ENCODE measurements at places on chromosomes 3 and 15.

DNA sequence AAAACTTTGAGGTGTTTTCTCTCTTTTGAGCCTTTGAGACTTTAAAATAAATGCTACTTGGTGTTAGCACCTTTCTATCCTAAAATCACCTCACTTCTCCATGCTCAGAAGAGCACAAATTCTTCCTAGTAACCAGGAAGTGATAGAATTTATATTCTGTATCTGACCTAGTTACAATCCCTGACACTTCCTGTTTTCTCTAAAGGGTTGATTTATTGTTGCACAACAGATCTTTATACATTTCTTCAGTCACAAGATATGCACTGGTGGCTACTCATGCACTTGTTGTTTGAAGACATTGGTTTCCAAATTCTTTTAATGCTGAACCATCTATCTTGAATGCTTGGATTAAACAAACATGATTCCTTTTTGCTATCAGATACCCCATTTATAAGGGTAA, 47.2 kb upstream of the CNTN3 start:
- DNase-seq, result no peak

GRCh38 chr3:127013181-127013580, 30.3 kb downstream of the PLXNA1 start:
- DNase-seq, result no peak

DNA sequence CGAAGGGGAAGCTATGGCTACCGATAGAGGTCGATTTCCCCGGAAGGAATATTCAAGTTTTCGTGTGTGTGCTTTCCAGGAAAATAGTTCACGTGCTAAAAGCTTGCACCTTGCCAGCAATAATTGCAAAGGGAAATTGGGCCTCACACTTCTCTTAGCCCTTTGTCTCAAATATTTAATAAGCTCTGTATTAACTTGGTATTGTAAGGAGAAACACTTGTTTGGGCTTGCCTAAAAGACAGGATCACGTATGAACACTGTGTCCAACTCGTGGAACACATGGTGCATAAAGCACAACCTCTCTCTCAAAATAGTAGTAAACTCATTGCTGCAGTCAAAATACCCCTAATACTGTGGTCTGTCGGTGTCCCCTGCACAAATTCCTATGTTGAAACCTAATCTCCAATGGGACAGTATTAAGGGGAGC, 352 bp upstream of the TMF1 start:
- no peak for DNase-seq

DNA sequence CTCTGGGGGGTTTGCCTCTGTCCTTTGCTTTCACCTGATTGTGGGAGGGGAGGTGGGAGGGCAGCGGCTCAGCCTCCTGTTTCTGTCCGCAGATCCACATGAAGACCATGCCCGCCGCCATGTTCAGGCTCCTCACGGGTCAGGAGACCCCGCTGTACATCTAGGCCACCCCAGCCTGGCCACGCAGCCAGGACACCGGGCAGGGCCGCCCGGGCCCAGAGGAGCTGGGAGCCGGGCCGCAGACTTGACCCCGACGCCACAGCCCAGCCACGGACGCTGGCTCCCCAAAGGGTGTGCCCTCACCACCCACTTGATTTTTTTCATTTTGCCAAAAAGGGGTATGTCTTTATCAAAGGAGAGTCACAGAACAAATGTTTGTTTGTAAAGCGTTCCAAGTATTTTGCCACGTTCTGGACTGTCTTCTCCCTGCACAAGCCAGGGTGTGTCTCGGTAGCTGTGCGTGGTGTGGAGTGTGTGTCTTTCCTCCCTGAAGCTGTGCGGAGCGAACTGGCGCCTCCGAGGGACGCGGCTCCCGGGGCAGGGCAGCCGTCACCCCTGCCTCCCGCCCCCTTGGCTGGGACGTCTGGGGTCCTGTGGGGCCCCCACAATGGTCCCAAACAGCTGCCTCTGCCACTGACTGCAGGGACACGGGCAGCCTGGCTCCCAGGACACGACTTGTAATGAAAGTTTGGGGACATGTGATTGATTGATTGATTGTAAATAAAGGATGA, 152.5 kb downstream of the NSMCE3 start:
- DNase-seq, result no peak

- no peak for DNase-seq
Observed at GRCh38 chr15:36970522-36970921, 129.8 kb downstream of the MEIS2 start.

GRCh38 chr15:26838742-26839460, 28.0 kb upstream of the GABRA5 start:
- peak; percentile 19 for DNase-seq

DNA sequence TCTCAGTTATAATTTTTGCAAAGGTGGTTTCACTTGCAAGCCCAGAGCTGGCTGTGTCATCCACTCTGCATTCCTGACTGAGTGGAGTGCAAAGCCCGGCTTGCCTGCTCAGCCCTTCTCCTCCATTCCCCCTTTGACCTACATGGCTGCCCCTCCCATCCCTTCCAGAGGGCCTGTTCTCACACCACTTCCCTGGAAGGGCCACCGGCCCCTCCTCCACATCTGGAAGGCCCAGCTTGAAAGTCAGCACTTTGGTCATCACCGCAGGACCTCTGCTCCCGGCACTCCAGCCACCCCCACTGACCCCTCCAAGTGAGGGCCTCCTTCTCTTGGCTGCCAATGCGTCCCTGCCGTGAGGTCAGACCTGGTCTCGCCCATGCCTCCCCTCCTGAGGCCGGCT, 74.1 kb upstream of the RNF7 start:
- no peak for DNase-seq

DNA sequence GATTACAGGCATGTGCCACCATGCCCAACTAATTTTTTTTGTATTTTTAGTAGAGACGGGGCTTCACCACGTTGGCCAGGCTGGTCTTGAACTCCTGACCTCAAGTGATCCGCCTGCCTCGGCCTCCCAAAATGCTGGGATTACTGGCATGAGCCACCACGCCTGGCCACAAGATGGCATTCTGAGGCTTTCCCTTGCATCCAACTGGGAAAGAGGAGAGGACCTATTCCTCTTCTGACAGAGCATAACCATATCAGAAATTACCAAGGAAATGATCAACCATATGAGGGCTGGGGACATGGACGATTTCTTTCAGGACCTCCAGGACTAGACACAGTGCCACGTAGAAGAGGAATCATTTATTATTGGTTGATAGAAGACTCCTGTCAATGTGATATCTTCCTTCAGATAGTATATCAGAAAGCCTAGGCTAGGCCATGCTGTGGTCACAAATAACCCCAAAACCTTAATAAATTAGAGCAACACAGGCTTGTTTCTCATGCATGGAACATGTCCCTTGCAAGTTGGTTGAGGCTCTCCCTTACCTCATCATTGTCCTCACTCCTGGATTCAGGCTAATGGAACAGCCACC, 372.3 kb upstream of the IL12A start:
- no peak for DNase-seq

DNA sequence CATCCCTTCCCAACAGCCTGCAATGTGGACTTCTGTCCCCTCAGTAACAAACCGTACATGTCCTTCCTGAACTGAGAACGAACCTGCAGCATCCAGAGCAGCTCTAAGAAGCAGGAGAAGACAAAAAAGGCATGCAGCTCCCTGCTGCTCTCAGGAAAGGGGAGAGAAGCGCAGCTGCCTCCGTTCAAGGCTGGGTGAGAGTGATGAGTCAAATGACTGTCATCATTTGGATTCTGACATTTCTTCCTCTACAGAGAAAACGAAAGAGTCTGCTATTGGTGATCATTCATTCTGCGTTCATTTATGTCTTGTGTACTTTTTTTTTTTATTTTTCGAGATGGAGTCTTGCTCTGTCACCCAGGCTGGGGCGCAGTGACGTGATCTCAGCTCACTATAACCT, 677.8 kb downstream of the FHIT start:
- DNase-seq, result no peak

DNA sequence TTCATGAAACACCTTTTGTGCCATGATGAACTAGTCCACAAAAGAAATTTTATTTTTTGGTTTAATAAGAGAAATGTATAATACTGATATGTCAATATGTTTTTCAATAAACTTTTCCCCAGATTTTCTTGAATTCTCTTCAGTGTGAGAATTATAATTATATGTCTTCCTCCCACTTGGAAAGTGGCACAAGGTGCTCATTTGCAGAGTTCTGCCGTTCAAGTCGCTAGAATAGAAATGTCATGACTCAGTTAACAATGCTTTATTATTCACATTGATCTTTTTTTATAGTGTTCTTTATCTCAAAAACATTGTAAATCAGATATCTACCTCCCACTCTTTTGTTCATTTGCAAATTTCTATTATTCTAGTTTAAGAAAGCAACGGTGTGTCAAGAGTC, 87.3 kb downstream of the MDFIC2 start:
- DNase-seq, result no peak

GRCh38 chr15:52021128-52021671, 2.2 kb downstream of the MAPK6 start:
- DNase-seq, result peak; percentile 64

- no peak for DNase-seq
Observed at GRCh38 chr3:13462125-13462629, 17.9 kb upstream of the HDAC11 start.

GRCh38 chr3:55870594-55870993, 383.5 kb upstream of the WNT5A start:
- no peak for DNase-seq

DNA sequence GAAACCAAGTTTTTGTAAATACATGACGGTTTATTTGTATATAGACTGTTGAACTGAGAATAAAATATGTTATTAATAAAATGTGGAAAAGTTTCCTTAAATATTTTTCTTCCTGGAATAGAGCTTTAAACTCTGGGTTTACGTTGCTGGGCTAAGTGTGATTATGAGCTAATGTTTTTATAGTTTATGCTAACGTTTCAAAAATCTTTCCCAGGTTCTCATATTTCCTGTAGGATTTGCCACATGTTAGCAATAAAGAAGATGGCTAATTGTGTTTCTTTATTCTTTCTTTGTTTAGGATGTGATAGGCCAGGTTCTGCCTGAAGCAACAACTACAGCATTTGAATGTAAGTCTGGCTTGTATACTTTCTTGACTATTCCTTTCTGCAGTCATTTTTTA, 7.2 kb downstream of the MAP2K5 start:
- DNase-seq, result no peak

All from stimulated activated naive CD8-positive, alpha-beta T cell treated with anti-CD3 and anti-CD28 coated beads, Interleukin-15, amount 100 ng/mL, for 72 hours (primary cell).